Amniotic epithelial cell (primary cell): ENCODE measurements at places on chromosomes 2 and 18.

GRCh38 chr2:27942612-27943547, 52.4 kb downstream of the BABAM2 start:
- no peak for DNase-seq

- no peak for DNase-seq
Measured at GRCh38 chr2:190110131-190110530, 47.6 kb upstream of the MSTN start.

GRCh38 chr18:36558234-36558633, 260.7 kb downstream of the FHOD3 start:
- DNase-seq, result no peak

- no peak for DNase-seq
Measured at GRCh38 chr18:22822024-22822423, 111.1 kb upstream of the RBBP8 start.

DNA sequence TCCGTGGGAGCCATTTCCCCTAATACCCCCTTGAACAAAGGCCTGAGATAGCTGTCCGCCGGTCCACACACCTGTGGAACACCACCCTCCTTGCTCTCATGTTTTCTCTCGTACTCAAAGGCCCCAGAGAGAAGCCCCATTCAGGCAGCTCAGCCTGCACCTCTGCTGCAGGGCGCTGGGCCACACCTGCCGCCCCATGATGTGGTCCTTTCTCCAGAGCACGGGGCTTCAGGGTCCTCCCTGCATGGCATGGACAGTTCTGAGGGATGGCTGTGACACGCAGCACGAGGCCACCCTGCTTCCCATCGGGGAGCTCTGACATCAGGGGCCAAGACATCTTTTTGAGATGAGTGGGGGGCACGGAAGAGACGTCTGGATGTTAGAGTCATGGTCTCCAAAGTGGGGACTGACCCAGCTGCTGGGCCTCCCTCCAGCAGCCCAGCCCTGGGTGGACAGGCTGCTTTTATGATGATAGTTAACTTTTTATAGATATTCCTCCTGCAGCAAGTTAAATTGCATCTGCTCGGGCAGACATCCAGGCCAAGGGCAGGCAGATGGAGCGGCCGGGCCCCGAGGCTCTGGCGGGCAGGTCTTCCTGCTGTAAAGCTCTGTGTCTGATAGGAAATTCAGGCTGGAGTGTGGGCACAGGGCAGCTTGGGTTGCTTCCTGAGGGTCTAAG, 56.7 kb downstream of the SDC1 start:
- no peak for DNase-seq

- DNase-seq, result no peak
Measured at GRCh38 chr18:24930971-24931370, 421.0 kb downstream of the ZNF521 start.

DNA sequence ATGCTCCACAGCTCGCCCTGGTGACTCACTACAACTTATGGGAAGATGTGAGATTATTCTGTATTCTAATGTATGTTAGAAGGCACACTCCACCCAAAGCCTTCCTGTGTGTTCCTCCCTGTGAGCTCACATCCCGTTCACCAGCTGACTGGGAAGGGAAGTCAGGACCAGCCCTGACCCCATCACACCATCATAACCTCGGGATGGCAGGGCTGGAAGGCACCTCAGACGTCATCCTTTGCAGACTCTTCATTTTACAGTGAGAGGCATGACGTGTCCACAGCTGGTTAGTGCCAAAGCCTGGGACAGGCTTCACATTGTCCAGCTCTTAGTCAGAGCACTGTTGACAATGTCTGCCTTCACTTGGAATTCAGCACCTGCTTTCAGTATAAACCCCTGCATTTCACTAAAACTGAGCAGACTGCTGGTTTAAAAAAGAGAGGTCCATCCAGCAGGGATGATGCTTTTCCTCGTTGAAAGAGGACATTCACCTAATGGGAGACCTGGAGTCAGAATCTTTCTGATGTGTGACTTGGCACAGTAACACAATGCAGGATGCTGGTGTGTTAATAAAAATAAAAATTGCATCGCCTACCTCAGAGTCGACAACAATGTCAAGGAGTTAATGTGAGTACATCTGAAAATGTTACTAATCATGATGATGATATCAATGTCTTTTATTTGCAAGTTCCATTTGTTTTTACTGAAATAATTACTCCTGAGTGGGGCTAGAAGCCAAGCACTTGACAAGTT, 418.0 kb upstream of the TNP1 start:
- peak; percentile 88 for DNase-seq

DNA sequence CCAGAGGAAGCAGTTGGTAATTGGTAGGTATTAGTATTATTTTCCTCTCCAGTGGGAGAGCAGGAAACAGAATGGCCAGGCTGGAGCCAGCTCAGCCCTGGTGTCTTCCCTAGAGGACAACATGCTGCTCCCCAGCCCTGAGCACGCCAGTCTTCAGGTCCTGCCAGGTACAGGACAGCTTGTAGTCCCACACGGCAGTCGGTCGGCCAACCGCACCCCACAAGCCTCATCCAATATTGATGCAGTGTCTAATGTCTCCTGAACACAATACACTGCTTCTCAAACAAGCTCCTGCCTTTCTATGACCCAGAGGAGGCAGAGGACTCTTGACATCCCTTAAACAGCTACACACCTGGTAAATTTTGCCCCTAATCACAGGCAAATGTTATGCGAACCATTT, 71.0 kb upstream of the PPP1CB start:
- DNase-seq, result no peak

DNA sequence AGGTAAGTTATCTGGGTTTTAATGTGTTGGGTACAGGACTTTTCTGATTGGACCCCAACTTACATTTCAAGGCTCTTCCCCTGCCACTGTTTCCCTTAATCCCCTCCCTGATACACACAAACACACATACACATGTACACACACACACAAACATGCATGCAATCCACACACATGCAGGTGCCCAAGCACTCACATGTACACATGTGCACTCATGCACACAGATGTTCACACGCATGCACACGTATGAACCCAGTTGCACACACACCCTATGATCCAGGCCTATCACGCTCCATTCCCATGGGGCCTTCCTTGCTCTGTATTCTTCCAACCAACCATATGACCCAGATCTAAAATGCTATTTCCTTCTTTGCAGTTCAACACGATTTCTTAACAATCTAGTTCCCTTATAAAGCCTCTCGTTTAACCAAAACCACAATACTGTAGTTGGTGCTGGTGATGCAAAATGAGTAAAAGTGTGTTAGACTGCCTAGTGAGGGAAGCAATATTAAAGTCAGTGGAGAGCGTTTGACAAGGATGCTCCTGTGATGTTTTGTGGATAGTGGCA, 11.1 kb downstream of the SERPINB8 start:
- no peak for DNase-seq

- DNase-seq, result no peak
Measured at GRCh38 chr2:233817995-233818638, 36.2 kb downstream of the HJURP start.

DNA sequence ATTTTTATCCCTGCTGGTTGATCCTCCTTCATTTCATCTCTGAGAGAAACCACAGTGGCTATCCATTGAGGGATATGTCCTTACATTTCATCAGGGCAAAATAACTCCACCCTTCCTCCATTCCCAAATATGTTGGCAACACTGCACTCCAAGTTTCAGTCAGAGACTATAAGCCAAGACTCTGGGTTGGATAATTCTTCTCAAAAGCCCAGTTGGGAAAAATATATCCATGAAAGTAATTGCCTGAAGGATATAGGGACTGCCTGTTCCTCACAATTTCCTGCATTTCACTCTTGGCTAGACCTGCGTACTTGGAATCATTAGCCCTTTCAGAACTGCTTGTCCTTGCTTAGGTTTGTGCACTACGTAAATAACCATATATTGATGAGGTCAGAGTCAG, 27.9 kb upstream of the EPB41L3 start:
- DNase-seq, result no peak

DNA sequence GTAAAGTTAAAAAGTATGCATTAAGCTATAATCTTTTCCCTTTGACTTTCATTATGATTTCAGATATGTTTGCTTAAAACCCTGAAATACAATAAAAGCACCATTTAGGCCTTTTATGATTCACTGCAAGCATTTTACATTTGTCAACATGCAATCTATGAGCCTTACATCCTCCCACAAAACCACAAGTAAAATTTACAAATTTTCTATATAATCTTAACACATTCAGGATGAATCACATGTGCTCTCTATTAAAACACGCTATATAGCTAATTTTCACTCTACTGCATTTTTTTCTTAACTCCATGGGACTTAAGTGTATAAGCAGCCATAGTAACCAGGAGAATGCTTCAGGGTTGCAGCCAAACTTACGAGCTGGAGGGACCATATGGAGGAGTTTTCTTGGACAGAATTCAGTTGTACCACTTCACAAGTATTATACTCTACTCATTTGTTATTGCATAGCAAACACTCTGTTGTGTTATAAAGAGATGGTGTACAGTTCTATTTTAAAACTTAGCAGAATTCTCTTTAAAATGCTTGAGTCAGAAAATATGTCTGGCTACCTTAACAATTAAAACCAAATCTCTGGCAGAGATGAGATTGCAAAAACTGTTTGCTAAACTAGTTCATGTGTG, 293.2 kb downstream of the ALK start:
- DNase-seq, result peak; percentile 66

GRCh38 chr2:158781353-158781961, 13.7 kb upstream of the DAPL1 start:
- peak; percentile 59 for DNase-seq

- DNase-seq, result no peak
Measured at GRCh38 chr2:8427211-8427610, 254.6 kb upstream of the ID2 start.

DNA sequence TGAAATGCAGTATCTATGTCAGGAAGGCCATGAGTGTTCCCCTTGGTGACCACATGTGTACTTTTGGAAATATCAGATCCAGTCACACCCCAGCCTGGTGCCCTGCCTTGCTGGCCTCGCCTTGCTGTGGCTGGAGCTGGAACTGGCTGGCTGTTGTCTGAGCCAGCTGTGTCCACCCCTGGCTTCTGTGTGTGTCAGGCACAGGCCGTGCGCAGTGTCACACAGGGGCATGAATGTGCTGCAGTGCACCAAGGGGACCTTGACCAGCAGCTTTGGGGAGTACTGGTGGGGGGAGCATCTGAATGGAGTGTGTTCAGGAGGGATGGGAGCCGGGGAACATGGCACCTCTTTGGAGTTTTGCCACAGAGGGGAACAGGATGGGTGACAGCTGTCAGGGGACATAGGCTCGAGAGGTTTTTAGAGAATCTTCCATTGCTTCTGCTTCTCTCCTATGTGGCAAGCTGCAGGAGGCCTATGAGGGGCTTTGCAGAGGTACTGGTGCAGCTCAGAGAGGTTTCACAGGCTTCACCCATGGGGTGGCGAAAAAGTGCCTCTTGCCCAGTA, 44.7 kb upstream of the FAHD2A start:
- no peak for DNase-seq

DNA sequence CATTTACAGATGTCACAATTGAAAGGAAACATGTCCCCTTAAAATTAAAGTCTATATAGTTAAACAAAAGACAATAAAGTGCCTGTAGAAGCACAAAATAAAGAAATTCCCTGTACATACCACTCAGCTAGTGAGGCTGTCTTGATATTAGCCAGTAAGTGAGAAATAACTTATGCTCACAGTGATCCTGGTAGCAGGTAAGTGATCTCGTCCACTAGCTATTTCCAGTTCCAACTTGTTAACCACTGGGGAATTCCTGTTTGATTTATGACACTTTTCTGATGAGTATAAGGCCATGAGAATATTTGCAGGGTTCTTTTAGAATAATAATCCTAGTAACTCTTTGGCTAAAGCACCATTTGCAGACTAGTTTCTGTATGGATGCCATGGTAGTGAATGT, 127.9 kb upstream of the PGAP1 start:
- DNase-seq, result no peak

- no peak for DNase-seq
Measured at GRCh38 chr2:170177950-170178781, at the start of gene MYO3B. Gene MYO3B, plus strand, starts transcription at chr2:170178147. Its CDS starts 141 bp downstream, at chr2:170178288.

GRCh38 chr2:237022533-237022932, 63.2 kb upstream of the COPS8 start:
- DNase-seq, result no peak

- peak; percentile 14 for DNase-seq
Measured at GRCh38 chr2:19682493-19682892, 219.3 kb downstream of the TTC32 start.

- peak; percentile 54 for DNase-seq
Measured at GRCh38 chr2:45278365-45279078, 269.3 kb upstream of the SIX2 start.

GRCh38 chr2:68715353-68716041, 19.1 kb upstream of the ARHGAP25 start:
- peak; percentile 54 for DNase-seq

GRCh38 chr2:219285894-219286425, 6.8 kb downstream of the DNAJB2 start:
- DNase-seq, result peak; percentile 64

DNA sequence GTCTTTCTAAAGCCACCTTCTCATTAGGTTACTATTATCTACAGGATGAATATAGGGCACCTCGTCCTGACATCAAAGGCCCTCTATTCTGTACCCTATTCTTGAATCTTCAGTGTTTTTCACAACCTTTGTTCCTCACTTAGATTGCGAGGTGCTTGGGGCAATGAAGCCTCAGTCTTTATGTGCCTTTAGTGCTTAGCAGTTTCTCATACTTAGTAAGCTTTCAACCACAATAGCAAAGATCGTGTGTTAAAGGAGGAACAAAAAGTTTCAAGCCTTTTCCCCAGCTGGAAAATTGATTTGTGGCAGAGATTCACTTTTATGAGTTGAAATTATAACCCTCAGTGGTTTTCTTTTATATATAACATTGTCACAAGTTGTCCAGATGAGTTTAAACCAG, 226.9 kb downstream of the MYO3B start:
- no peak for DNase-seq

- no peak for DNase-seq
Measured at GRCh38 chr2:43708178-43708577, 31.9 kb upstream of the C1GALT1C1L start.

- peak; percentile 90 for DNase-seq
Measured at GRCh38 chr2:203669820-203670219, 36.6 kb upstream of the CD28 start.

- no peak for DNase-seq
Measured at GRCh38 chr2:60275958-60276357, 277.5 kb downstream of the BCL11A start.

GRCh38 chr2:219020604-219021365, 20.5 kb downstream of the CFAP65 start:
- DNase-seq, result no peak

- DNase-seq, result peak; percentile 34
Measured at GRCh38 chr2:207914716-207915115, 110.6 kb downstream of the PLEKHM3 start.

- DNase-seq, result no peak
Measured at GRCh38 chr2:86706220-86706619, 13.9 kb upstream of the RMND5A start.

GRCh38 chr2:120669121-120669952, 66.3 kb upstream of the GLI2 start:
- peak; percentile 40 for DNase-seq

GRCh38 chr2:136093583-136093982, 24.4 kb downstream of the CXCR4 start:
- DNase-seq, result no peak

- DNase-seq, result peak; percentile 93
Measured at GRCh38 chr2:205700331-205701132, 18.2 kb downstream of the NRP2 start.

- DNase-seq, result peak; percentile 55
Measured at GRCh38 chr18:23337599-23338444, 115.3 kb upstream of the RIOK3 start.
